Stimulated activated CD8-positive, alpha-beta memory T cell treated with anti-CD3 and anti-CD28 coated beads, Interleukin-12 subunit alpha, Interleukin-12 subunit beta, amount 100 ng/mL, for 4 hours (primary cell): ENCODE measurements at places on chromosomes 11 and 22.

DNA sequence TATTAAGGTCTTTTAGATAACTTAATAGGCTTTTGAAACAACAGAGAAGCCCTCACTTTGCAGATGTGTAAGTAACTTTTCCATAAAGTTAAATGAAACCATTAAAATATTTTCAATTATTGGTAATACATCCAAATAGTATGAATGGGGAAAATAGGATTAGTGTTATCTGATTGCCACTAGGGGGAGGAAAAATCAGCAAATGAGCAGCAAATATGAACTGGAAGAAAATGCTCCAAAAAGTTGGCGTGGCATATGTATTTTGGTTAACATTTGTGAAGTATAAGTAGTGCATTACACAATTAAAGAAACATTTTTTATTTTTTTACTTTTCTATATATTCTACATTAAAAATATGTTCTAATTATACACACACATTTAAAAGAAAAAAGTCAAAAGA, 259.8 kb upstream of the ANO5 start:
- no peak for DNase-seq

- DNase-seq: no peak
These were observed 6.3 kb downstream of the SHANK3 start for GRCh38 chr22:50678651-50679521.

DNA sequence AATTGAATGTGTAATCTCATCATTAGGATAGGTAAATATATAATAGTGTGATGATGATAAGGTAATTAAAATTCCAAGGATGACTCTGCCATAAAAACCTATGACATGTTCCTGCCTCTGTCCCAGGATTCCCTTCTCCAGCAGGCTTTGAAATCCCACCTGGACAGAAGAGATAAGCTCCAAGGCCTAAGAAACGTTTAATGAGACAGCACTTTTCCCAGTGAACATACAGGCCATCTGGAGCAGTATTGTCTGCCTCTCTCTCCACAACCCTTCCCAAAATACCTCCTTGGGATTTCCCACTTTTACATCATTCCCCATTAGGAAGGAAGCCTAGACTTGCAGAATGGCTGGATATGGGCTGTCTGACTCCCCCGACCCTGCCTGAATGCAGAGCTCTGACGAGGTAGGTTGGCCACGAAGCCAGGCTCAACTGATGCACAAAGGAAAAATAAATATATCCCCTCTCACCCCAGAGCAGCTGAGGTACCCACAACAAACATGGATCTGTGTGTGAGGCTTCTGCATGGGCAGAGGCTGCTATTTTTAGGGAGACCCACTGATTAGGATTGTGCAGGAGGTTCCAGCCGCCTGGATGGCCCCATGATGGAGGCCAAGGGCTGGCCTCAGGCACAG, 71.0 kb downstream of the TMPRSS5 start:
- DNase-seq: no peak

- DNase-seq: no peak
These were observed 38.1 kb upstream of the CSNK2A3 start for GRCh38 chr11:11391169-11391568.

DNA sequence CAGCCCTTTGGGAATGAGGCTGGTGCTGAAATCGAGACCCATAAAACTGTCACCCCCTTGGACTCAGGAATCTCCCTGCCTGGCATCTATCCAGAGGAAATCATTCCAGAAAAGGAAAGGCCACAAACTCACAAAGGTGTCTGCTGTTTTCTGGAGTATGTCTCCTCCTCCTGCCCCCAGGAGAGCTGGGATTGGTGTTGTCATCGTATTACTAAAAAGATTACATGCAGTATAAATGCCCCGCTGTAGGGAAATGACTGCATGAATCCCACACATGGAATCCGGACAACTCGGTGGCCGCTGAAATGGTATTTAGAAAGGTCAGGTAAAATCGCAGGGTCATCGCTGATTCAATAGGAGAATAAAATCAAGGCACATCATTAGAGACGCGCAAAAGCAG, 18.9 kb upstream of the RFPL3 start:
- no peak for DNase-seq

DNA sequence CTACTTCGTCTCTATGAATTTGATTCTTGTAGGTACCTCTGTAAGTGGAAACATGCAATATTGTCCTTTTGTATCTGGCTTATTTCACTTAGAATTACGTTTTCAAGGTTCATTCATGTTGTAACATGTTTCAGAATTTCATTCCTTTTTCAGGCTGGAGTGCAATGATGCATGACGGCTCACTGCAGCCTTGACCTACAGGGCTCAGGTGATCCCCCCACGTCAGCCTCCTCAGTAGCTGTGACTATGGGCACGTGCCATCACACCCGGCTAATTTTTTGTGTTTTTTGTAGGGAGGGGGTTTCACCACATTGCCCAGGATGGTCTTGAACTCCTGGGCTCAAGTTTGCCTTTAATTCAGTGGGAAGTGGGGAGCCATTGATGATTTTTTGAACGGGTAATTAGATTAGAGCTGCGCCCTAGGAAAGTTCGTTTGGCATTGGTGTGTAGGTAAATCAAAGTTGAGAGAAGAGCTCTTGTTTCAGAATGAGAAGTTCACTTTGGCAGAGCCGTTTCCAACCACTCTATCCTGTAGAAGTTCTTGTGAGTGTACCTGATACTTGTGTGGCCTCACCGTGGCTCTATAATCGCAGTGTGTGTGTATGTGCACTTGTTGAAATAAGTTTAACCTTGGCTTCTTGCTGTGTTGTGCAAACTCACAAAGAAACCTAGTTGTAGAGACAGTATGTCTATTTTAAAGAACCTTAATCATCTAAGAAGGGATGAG, 115.9 kb downstream of the NAV2 start:
- DNase-seq: no peak

DNA sequence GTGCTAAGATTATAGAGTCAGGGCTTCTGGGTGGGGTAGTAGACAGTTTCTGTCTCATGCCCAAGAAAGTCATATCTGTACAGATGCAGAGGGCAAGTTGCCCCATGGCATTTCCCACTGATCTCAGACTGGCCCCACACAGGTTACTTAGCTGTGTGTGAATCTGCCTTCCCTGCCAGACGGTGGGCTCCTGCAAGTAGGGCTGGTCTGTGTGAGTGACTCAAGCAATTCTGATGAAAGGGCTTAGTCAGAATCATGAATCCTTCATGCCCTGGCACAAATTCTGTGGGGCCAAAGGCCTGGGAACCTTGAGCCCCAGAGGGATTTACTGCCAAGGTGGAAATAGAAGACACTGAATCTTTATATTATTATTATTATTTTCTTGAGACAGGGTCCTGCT, 30.4 kb downstream of the USH1C start:
- DNase-seq: no peak

DNA sequence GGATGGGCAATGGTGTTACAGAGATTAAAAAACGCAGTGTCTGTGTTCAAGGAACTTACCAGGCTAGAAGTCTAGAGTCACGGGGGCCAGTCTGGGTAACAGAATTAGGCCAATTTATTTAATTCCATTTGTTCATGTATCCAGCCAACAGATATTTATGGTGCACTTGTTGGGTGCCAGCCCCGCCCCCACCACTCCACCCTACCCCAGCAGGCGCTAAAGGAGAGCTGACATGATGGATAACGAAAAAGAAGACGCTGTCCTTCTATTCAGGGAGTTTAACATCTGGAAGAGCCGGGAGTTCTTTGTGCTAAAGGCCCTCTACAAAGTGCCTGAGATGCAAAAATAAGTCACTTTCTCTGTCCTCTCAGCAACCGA, 1.1 kb upstream of the BMAL1 start:
- no peak for DNase-seq
